CD8-positive, alpha-beta T cell (primary cell): ENCODE measurements at places on chromosomes 6 and 20.

DNA sequence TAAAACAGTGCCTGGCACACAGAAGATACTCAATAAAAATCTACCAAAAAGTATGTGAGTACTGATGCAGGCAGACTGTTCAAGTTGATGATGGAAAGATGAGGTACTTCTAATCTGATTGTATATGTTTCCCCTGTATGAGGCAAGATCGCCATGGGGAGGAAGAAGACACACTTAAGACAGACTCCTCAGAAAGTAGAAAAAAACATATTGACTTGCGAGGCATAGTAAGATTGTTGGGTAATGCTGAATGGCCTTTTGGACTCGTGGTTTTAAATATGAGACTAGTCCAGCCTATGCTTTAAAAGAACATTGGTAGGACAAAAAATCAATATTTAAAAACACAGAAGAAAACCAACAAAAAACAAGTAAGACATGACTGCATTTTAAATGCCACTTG is 72.6 kb downstream of the SHPRH start:
- DNase-seq = no peak

GRCh38 chr6:147212622-147213021 is 8.4 kb downstream of the STXBP5 start:
- no peak for DNase-seq

GRCh38 chr20:63196768-63197470 is 19.0 kb downstream of the YTHDF1 start:
- no peak for DNase-seq

- no peak for DNase-seq
Observed at GRCh38 chr6:110140650-110141049, 38.8 kb downstream of the WASF1 start.

DNA sequence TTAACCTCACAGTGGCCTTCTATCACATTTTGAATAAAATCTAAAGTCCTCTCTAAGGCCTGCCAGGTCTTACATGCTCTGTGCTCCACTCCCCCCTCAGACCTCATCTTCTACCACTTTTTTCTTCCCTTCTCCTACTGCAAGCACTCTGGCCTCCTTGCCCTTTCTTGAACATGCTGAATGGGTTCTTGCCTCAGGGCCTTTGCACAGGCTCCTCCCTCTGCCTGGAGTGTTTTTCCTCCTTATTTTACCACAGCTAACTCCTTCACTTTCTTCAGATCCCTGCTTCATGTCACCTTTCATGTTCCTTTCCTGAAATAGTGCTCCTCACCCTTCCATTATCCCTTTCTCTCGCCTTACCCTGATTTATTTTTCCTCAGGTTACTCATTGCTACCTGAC is 97.9 kb upstream of the FOXP4 start:
- DNase-seq = no peak

GRCh38 chr20:62208061-62208794 is 11.8 kb downstream of the HRH3 start:
- no peak for DNase-seq
